ENCODE measurements at places on chromosomes 6 and 20. TPM values are rescaled to one million over a fixed set of nuclear protein-coding genes. Genes with fewer than 3 reads are reported as not detected.

Gene CLPSL1
- polyA plus RNA-seq: not detected

Gene CRISP3
- 0.29 TPM for polyA plus RNA-seq

Gene TENT5A
- 5.8 TPM for polyA plus RNA-seq

Gene NSFL1C
- 37.1 TPM for polyA plus RNA-seq

DNA sequence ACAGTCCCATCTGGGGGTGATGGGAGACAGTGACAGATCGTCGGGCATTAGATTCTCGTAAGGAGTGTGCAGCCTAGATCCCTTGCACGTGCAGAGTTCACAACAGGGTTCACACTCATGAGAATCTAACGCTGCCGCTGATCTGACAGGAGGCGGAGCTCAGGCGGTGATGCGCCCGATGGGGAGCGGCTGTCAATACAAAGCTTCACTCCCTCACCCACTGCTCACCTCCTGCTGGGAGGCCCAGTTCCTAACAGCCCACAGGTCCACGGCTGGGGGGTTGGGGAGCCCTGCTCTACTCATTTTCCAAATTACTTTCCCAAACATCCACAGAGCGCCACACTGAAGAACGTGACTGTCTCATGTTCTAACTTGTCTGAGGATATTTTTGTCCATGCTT, 25.3 kb downstream of the CTCFL start:
- DNase-seq: no peak

DNA sequence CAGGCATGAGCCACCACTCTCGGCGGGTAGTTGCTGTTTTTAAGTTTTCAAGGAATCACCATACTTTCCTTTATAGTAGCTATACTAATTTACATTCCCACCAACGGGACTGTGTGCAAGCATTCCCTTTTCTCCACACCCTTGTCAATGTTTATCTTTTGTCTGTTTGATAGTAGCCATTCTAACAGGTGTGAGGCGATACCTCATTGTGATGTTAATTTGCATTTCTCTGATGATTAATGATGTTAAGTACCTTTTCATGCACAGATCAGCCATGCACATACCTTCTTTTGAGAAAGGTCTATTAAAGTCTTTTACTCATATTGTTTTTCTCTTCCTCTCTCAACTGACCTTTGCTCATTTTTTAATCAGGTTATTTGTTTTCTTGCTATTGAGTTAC, 43.0 kb upstream of the CCND3 start:
- no peak for DNase-seq

- no peak for DNase-seq
Measured at GRCh38 chr20:15227102-15227501, 889.7 kb upstream of the FLRT3 start.

DNA sequence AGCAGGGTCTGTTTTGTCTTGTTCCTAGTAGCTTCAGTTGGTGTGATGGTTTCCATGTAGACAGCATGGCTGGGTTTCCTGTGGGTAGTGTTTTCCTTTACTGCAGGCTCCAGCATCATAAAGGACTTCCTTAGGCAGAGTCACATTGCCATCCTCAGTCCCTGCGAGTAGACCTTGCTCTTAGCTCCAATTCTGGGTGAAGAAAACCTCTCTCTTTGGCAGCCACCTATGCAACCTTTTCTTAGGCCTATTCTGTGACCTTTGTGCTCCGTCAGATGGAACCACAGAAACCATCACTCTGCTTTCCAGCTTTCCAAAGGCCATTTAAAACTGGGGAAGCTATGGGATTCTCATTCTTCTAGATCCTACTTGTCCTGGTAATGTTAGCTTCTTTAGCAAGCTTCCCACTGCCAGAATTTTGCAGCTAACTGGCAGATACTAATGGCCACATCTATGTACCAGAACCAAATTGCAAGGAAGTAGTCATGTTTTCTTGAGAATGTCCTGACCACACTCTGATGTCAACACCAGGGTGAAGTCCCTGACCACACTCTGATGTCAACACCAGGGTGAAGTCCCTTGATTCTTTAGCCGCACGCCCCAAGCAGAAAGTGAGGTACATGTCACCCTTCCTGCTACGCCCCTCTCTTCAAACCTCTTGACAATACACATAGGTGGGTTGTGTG, 646.6 kb upstream of the HS3ST5 start:
- DNase-seq: no peak

DNA sequence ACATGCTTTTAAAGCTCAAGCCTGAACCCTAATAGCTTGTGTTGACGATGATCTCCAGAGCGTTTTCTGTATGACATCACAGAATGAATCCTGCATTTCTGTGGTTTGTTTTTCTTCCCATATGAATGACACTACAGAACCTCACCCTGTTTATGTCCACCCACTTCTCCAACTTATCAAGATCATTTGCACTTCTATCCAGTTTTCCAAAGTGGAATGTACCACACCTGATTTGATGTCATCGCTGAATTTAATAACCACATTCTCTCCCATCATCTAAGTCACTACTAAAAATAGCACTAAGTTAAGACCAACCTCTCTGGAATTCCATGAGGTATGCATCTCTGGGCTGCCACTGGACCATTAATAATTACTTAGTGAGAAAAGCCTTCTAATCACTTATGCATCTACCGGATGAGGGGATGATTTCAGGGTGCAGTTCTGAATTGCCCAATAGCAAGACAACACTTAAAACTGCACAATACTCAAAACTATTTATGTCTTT, 33.3 kb upstream of the CITED2 start:
- DNase-seq: no peak

Data from spleen (tissue), 13 donors.